Activated CD4-positive, alpha-beta T cell treated with anti-CD3 and anti-CD28 coated beads for 4 hours (primary cell): ENCODE measurements at places on chromosomes 16 and 17.

DNA sequence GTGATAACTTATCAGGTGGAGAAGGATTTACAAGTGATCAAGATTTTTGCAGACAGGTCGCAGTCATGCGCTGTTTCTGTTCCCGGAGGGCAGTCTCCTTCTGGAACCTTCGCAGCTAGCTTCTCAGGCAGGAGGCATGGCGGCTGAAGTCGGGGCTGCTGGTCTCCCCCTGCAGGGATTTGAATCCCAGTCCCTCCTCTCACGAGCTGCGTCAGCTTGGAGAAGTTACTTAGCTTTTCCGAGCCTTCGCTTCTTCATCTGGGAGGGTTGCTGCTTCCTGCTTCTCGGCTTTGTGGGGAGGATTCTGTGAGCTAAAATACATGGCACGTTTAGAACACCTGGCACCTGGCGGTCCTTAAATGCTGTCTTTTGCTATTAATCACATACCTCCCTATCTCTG, 287.8 kb upstream of the FOXF1 start:
- DNase-seq: no peak

- no peak for DNase-seq
These were observed 9.8 kb downstream of the GABARAPL2 start for GRCh38 chr16:75575958-75576357.

GRCh38 chr16:80614908-80615671, 74.3 kb downstream of the DYNLRB2 start:
- DNase-seq: no peak

GRCh38 chr17:59400858-59401257, 69.4 kb downstream of the YPEL2 start:
- no peak for DNase-seq

- DNase-seq: peak; percentile 49
These were observed 17.5 kb upstream of the MTMR4 start for GRCh38 chr17:58531661-58532554.
